AG04449 (cell line): ENCODE measurements at places on chromosomes 6 and 20.

- DNase-seq, result no peak
Measured at GRCh38 chr6:135464634-135465033, 32.9 kb downstream of the AHI1 start.

DNA sequence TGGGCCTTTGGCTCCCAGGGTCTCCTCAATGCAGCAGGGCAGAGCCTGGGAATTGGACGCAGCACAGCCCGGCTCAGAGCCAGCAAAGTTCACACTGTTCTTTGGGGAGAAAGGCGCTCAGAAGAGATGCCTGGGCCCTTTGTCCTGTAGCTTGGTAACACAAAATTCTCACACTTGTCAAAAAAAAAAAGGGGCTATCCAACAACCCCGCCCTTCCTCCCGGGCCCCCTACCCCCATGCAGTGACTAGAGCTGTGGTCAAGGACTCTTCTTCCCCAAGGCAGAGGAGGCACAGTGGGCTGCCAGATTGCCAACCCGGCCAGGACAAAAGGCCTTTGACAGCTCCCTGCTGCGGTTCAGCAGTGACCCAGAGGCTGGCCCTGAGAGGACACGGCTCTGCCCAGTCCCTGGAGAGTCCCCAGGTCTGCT is 2.0 kb downstream of the NKAIN4 start:
- no peak for DNase-seq

- DNase-seq, result no peak
Measured at GRCh38 chr6:18444111-18444510, 57.0 kb downstream of the RNF144B start.

- no peak for DNase-seq
Measured at GRCh38 chr20:37526238-37526838, 1.3 kb downstream of the BLCAP start.

- DNase-seq, result no peak
Measured at GRCh38 chr20:45032781-45033180, 66.5 kb downstream of the STK4 start.

DNA sequence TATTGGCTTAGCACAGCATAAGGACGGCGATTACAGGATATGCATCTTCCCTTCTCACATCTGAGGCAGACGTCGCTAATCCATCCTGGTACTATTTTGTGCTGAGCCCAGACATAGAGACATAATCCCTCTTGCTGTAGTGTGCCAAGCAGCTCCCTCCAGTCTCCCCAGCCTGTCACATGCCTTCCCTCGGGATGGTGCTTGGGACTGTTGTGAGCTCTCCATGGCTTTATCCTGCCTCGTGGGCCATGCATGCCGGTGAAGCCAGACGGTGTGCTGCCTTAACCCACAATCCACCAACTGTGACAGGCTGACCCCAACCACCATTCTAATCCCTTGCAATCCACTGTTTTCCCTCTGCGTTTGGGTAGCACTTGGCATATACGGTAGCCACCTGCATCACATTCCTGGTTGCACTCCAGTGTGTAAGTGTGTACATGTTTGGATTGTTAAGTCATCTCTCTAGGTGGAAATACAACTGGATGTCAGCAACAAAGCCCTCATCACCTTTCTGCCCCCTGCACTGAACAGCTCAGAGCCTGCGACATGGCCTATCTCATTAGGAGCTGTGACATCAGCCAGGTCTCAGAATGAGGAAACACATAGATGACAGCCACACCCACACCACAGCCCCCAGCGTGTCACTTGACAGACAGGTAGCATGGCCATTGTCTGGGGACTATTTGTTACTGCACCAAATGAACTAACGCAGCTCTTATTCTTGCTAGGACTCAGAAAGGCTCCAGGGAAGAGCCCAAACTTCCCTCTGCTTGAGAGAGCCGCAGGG is 374.8 kb upstream of the CDH4 start:
- DNase-seq, result no peak
